ENCODE measurements at places on chromosomes 4 and X. TPM values are rescaled to one million over a fixed set of nuclear protein-coding genes. Genes with fewer than 3 reads are reported as not detected.

GRCh38 chrX:35664833-35665232 lies 133.3 kb upstream of the MAGEB16 start:
- H3K36me3 ChIP-seq, result no peaks in the 10 kb centered on the region
- H3K4me3 ChIP-seq, result no peak overlapping the region
- no peak overlapping the region for H3K27ac ChIP-seq

GRCh38 chr4:107689912-107690587 lies 30.0 kb downstream of the PAPSS1 start:
- peaks cover 27% of the 10 kb centered on the region for H3K36me3 ChIP-seq
- no peaks in the 10 kb centered on the region for H3K4me1 ChIP-seq
- no peak for DNase-seq
- no peak overlapping the region for H3K27ac ChIP-seq
- H3K27me3 ChIP-seq, result no peaks in the 10 kb centered on the region

NEUROG2 gene
- 1.2 TPM for total RNA-seq

DNA sequence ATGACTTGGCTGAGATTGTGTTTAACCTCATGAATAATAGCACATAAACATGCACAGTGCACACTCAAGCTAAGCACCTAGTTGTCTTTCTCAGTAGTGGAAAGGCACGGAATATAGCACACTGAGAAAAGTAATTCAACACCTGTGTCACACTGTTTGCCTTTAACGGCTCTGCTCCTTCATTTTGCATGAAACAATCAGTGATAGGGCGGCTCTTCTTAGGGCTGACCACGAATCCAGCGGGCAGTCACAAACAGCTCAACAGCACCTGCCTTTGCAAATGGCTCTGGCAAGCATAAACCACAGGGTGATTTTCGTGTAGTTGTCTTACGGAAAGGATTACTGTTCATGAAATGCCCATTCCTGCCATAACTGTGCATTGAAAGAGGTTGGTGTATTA lies 954.0 kb upstream of the TENM3 start:
- H3K27me3 ChIP-seq, result peaks cover 5% of the 10 kb centered on the region
- no peak for DNase-seq
- no peak overlapping the region for H3K27ac ChIP-seq
- H3K36me3 ChIP-seq, result no peaks in the 10 kb centered on the region
- H3K4me3 ChIP-seq, result no peak overlapping the region
- H3K4me1 ChIP-seq, result peaks cover 10% of the 10 kb centered on the region

- H3K27ac ChIP-seq, result peak overlapping the region; percentile 73
- no peaks in the 10 kb centered on the region for H3K27me3 ChIP-seq
- H3K36me3 ChIP-seq, result no peaks in the 10 kb centered on the region
- no peak overlapping the region for H3K4me3 ChIP-seq
- DNase-seq, result no peak
- peaks cover 27% of the 10 kb centered on the region for H3K4me1 ChIP-seq
Observed at GRCh38 chr4:86845593-86845992, 3.6 kb downstream of the SLC10A6 start.

DNA sequence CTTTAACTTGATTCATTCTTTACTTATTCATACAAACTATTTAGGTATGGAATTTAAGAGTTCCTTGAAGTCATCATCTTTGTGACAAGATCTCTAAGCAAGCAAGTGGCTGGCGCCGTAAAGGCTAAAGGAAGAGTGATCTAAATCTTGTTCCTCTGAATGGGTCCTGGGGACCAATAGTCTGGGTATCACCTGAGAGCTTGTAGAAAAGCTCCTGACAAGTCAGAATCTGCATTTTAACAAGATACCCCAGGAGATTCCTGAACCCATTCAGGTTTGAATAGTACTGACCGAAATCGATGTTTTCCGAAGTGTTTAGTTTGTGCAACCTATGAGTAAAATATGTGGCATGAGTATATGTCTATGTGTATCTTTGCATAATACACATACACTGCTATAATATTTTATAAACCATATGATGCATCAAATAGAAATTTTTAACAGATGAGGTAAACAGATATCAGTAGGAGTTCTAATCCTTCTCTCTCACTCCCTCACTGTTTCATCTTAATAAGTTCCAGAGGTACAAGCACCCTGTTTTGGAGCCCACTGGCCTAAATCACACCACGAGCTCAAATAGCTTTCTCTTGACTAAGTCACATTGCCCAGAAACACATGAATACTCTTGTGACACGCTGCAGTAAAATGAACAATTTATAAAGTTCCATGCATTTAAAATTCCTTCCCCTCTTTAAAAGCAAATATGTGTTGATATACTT lies 170.0 kb downstream of the RELL1 start:
- peaks cover 8% of the 10 kb centered on the region for H3K36me3 ChIP-seq
- H3K4me1 ChIP-seq, result no peaks in the 10 kb centered on the region
- DNase-seq, result no peak
- no peaks in the 10 kb centered on the region for H3K27me3 ChIP-seq
- H3K4me3 ChIP-seq, result no peak overlapping the region
- H3K27ac ChIP-seq, result no peak overlapping the region

CXCL8 gene
- total RNA-seq, result 3.3 TPM

DNA sequence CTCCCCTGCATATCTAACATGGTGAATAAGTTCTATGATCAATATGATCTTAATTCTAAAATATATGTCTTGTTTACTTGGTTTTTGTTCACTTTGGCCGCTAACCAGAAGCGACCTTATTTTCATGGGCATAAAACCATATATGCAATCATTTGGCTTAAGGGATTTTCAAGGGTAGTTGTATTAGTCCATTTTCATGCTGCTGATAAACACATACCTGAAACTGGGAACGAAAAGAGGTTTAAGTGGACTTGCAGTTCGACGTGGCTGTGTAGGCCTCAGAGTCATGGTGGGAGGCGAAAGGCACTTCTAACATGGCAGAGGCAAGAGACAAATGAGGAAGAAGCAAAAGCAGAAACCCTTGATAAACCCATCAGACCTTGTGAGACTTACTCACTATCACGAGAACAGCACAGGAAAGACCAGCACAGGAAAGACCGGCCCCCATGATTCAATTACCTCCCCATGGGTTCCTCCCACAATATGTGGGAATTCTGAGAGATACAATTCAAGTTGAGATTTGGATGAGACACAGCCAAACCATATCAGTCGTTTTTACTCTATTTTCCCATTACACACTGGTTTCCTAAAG lies 114.3 kb upstream of the CPEB2 start:
- no peaks in the 10 kb centered on the region for H3K36me3 ChIP-seq
- H3K27ac ChIP-seq, result peak overlapping the region; percentile 81
- H3K4me1 ChIP-seq, result no peaks in the 10 kb centered on the region
- H3K4me3 ChIP-seq, result peak overlapping the region; percentile 14
- DNase-seq, result no peak

C4orf46 gene
- 17.5 TPM for total RNA-seq

TACR3 gene
- 0.72 TPM for total RNA-seq

DNA sequence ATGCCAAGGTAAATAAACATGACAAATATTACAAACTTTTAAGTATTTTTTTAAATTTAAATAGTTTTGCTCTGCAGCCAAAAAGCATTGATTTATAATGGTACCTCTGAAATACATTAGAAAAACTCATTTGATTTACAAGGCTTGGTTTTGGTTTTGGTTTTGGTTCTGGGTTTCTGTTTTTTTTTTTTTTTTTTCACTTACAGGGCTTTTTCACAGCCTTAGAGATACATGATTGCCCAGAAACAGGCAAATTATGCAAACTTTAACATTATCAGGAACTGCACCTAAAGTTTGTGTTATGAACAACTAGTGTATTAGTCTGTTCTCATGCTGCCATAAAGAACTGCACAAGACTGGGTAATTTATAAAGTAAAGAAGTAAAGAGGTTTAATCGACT lies 196.4 kb upstream of the DDX53 start:
- DNase-seq, result no peak
- H3K27me3 ChIP-seq, result no peaks in the 10 kb centered on the region
- no peaks in the 10 kb centered on the region for H3K4me1 ChIP-seq

ARMCX2 gene
- total RNA-seq, result 86.1 TPM

- peaks cover 8% of the 10 kb centered on the region for H3K36me3 ChIP-seq
- H3K4me1 ChIP-seq, result peaks cover 39% of the 10 kb centered on the region
- no peaks in the 10 kb centered on the region for H3K27me3 ChIP-seq
- peak overlapping the region; percentile 96 for H3K4me3 ChIP-seq
Observed at GRCh38 chrX:47234583-47234982, 1.8 kb downstream of the USP11 start.

DNA sequence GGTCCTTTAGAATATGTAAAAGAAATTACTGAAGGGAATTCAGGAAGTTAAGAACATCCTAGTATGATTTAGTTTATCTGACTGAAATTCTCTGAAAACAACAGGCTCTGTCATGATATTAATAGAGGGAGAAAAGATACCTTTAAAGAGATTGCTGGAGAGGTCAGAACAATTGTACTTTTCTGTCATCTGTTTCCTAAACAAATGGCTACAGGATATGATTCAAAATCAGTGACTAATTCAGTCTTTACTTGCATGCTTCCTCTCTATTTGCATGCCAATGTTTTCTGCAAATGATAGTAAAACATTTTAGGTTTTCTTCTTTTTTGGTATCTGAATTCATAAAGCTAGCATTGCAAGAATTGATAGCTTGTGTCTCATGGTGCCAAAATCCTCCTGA lies 616.7 kb upstream of the PCDH7 start:
- H3K4me1 ChIP-seq, result no peaks in the 10 kb centered on the region
- H3K4me3 ChIP-seq, result no peak overlapping the region
- H3K27ac ChIP-seq, result no peak overlapping the region
- no peaks in the 10 kb centered on the region for H3K36me3 ChIP-seq
- no peaks in the 10 kb centered on the region for H3K27me3 ChIP-seq

TSPAN5 gene
- total RNA-seq, result 33.8 TPM

GRCh38 chr4:48372272-48372671 lies 30.9 kb downstream of the SLAIN2 start:
- no peak overlapping the region for H3K4me3 ChIP-seq
- no peak overlapping the region for H3K27ac ChIP-seq
- H3K27me3 ChIP-seq, result no peaks in the 10 kb centered on the region
- H3K36me3 ChIP-seq, result peaks cover 19% of the 10 kb centered on the region

GPRASP1 gene
- total RNA-seq, result 2.8 TPM

DNA sequence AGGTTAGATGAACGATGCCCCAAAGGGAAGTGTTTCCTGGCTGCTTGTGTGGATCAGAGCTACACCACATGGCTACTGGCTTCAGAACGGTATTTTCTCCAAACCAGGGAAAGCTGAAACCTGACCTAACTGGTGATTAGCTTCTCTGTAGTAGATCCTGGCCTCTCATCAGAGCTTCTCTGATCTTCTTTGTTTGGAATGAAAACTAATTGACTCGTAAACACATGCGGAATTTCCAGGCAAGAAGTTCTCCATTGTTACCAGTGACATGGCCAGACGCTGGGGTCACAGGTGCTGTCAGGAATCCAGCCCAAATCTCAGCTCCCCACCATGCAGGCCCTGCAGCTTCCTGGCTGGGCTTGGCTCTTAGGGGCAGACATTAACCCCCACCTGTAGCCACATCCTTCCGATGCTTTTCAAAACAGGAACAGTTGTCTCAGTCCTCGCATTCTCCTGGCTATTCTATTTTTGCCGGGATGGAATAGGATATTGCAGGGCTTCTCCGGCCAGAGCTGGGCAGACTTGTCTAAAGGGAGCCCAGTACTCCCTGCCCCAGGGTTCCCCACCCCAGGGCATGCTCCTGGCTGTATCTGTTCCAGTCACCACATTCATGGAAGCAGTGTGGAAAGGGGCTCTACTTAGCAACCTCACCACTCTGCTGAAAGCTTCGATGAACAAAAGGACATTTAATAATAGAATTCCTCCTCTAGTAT lies 305.4 kb upstream of the F9 start:
- no peaks in the 10 kb centered on the region for H3K36me3 ChIP-seq
- DNase-seq, result no peak
- no peak overlapping the region for H3K4me3 ChIP-seq
- no peaks in the 10 kb centered on the region for H3K4me1 ChIP-seq

DNA sequence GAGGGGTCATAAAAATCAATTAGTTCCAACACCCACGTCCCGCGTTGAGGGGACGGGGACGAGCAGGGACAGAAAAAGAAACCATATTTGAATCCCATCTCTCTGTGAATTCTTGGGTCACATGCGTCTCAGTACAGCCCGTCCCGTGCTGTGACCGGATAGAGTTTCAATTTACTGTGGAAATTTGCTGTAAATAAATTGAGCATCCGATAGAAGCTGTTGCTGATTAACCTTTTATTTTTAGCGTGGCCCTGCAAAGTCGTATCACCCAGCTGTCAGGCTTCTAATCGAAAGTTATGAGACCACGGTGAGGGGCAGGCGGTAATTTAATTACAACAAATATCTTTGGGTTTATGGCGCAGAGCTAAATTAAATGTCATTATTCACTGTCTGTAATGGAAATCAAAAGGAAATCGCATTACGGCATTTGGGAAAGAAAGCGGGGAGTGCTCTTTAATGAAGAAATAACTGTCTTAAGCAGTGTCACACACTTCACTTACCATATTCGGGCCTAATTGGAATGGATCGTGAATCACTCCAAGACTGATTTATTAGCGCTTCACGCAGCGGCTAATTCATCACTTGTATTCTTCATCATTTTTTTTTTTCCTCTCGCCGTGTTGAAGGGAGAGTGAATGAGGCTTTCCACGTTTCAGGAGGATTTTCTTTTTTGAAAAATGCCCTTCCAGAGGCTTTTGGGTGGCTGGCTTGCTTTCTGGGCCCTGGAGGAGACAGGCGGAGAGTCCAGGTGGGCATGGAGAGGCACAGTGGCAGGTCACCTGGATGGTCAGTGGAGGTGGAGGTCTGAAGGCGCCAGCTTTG lies 7.3 kb downstream of the SHOX start:
- peak; percentile 37 for DNase-seq
- H3K4me3 ChIP-seq, result peak overlapping the region; percentile 39
- H3K4me1 ChIP-seq, result peaks cover 8% of the 10 kb centered on the region
- no peaks in the 10 kb centered on the region for H3K36me3 ChIP-seq
- no peak overlapping the region for H3K27ac ChIP-seq
- H3K27me3 ChIP-seq, result peaks cover 91% of the 10 kb centered on the region

DNA sequence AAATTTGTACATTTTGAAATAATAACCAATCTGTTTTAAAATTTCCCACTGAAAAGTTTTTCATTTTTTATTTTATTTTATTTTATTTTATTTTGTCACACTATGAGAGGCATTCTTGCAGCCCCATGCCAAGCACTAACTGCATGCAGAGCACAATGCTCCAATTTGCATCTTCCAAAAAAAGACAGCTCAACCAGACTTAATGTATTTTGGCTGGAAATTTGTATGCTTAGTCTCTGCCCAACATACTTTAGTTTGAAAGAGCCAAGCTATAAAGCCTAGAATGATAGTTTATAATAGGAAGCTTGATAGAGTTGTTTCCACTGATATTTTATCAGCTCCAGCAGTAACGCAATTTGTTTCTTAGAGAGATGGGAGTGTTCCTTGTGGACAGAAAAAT lies 235.5 kb downstream of the GALNTL6 start:
- DNase-seq, result no peak
- no peaks in the 10 kb centered on the region for H3K36me3 ChIP-seq
- H3K4me3 ChIP-seq, result no peak overlapping the region
- H3K27me3 ChIP-seq, result no peaks in the 10 kb centered on the region
- H3K27ac ChIP-seq, result no peak overlapping the region

GRCh38 chr4:149409146-149409545 lies 406.5 kb downstream of the IQCM start:
- H3K36me3 ChIP-seq, result no peaks in the 10 kb centered on the region
- H3K4me1 ChIP-seq, result no peaks in the 10 kb centered on the region
- no peak overlapping the region for H3K4me3 ChIP-seq

Measured in type B pancreatic cell (in vitro differentiated cells).